ENCODE measurements at places on chromosomes 3 and 15. TPM values are rescaled to one million over a fixed set of nuclear protein-coding genes. Genes with fewer than 3 reads are reported as not detected.

Gene GNAT1
- total RNA-seq = not detected

Gene ITIH1
- 0.22 TPM for total RNA-seq

Gene HDAC11
- 14.9 TPM for total RNA-seq

DNA sequence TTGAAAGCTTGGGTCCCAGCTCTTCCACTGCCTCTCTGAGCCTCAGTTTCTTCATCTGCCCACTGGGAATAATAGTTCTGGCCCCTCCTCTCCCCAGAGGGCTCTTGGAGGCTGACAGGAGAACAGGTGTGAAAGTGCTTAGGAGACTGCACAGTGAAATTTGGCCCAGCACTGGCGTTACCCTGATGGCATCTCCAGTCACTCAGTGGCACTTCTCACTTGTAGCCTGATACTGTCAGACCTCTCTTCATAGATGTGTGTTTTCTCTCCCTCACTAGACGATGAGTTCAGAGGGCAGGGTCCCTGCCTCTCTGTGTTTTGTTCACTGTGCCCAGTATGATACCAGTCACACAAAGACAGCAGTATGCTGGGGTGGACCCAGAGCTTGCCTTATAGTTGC lies 22.2 kb upstream of the IGDCC3 start:
- DNase-seq = peak; percentile 39
- H3K36me3 ChIP-seq = peaks cover 49% of the 10 kb centered on the region
- peaks cover 40% of the 10 kb centered on the region for H3K4me1 ChIP-seq
- H3K4me3 ChIP-seq = no peak overlapping the region
- peaks cover 20% of the 10 kb centered on the region for H3K27me3 ChIP-seq
- H3K27ac ChIP-seq = peak overlapping the region; percentile 56

- no peaks in the 10 kb centered on the region for H3K27me3 ChIP-seq
- H3K4me1 ChIP-seq = peaks cover 26% of the 10 kb centered on the region
- no peak overlapping the region for H3K4me3 ChIP-seq
- H3K27ac ChIP-seq = peak overlapping the region; percentile 59
- H3K36me3 ChIP-seq = no peaks in the 10 kb centered on the region
These were observed 136.9 kb downstream of the THSD4 start for GRCh38 chr15:71252044-71252739.

DNA sequence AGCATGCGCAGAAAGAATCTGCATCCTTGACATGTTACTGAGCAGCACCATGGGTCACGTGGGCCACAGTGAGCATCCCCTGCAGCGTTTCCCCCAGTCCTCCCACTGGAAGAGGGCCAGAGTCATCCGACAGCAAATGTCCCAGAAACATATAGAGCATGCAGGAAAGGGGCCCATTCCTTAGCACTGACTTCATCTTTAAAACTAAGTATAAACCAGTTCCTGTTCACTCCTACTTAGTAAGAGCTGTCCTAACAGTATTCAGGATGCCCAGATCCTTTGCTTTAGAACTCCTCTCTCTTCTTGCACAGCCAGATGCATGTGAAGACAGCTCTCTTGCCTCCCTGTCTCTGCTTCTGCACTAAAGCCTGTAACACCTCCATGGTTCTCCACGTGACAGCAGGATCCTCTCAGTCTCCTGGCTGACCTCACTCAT lies 79.3 kb upstream of the OXTR start:
- H3K4me3 ChIP-seq = no peak overlapping the region
- no peak overlapping the region for H3K27ac ChIP-seq
- no peaks in the 10 kb centered on the region for H3K27me3 ChIP-seq
- no peaks in the 10 kb centered on the region for H3K36me3 ChIP-seq

DNA sequence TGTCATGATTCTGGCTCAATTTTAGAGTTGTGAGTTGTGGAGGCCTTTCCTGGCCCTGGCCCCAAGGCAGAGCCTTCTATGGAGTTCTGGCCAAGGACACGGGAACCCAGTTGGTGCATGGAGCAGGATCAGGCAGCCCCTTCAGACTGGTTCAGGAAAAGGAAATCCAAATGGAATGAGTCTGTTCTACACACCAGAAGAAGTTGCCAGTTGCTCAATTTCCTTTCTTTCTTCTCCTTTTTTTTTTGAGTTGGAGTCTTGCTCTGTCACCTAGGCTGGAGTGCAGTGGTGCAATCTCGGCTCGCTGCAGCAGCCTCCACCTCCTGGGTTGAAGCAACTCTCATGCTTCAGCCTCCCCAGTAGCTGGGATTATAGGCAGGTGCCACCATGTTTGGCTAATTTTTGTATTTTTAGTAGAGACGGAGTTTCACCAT lies 28.9 kb upstream of the BHLHE40 start:
- H3K36me3 ChIP-seq = no peaks in the 10 kb centered on the region
- no peaks in the 10 kb centered on the region for H3K27me3 ChIP-seq
- no peaks in the 10 kb centered on the region for H3K4me1 ChIP-seq
- no peak overlapping the region for H3K4me3 ChIP-seq

- H3K4me3 ChIP-seq = no peak overlapping the region
- H3K4me1 ChIP-seq = no peaks in the 10 kb centered on the region
- no peak overlapping the region for H3K27ac ChIP-seq
- H3K36me3 ChIP-seq = no peaks in the 10 kb centered on the region
These were observed 667.4 kb downstream of the ROBO2 start for GRCh38 chr3:77707281-77707680.

DNA sequence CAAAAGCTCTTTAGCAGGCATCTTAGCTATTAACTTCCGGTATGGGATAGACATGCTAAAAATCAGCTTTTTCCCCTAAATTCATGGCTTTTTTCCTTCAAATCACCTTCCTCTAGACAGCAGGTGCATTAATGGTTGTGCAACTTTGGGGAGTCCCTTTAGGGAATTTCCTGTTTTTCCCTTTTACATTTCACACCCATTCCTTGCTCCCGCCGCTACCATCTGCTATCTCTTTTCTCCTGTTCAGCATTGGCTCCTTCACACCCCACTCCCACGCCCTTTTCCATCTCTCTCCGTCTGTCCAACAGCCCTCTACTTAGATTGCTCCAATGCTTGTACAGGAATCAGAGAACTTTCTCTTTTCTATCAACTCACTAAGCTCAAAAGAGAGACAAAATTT lies 43.4 kb downstream of the FEZF2 start:
- no peak for DNase-seq
- H3K27me3 ChIP-seq = no peaks in the 10 kb centered on the region
- H3K36me3 ChIP-seq = no peaks in the 10 kb centered on the region
- H3K4me1 ChIP-seq = no peaks in the 10 kb centered on the region
- no peak overlapping the region for H3K27ac ChIP-seq
- no peak overlapping the region for H3K4me3 ChIP-seq

DNA sequence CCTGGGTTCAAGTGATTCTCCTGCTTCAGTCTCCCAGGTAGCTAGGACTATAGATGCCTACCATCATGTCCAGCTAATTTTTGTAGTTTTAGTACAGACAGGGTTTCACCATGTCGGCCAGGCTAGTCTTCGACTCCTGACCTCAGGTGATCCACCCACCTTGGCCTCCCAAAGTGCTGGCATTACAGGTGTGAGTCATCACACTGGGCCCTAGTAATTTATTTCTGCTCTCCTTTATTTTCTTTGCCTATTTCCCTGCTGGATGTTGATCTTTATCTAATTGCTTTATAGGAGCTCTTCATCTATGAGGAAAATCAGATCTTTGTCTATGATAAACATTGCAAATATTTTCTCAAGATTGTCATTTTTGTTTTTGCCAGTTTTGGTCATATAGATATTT lies 31.7 kb downstream of the UQCC5 start:
- H3K4me3 ChIP-seq = no peak overlapping the region
- no peaks in the 10 kb centered on the region for H3K4me1 ChIP-seq
- H3K36me3 ChIP-seq = peaks cover 11% of the 10 kb centered on the region
- no peaks in the 10 kb centered on the region for H3K27me3 ChIP-seq
- no peak for DNase-seq
- H3K27ac ChIP-seq = no peak overlapping the region

GRCh38 chr15:31336593-31337295 lies 10.1 kb downstream of the KLF13 start:
- no peak for DNase-seq
- no peaks in the 10 kb centered on the region for H3K27me3 ChIP-seq
- H3K4me1 ChIP-seq = peaks cover 65% of the 10 kb centered on the region
- H3K4me3 ChIP-seq = no peak overlapping the region

DNA sequence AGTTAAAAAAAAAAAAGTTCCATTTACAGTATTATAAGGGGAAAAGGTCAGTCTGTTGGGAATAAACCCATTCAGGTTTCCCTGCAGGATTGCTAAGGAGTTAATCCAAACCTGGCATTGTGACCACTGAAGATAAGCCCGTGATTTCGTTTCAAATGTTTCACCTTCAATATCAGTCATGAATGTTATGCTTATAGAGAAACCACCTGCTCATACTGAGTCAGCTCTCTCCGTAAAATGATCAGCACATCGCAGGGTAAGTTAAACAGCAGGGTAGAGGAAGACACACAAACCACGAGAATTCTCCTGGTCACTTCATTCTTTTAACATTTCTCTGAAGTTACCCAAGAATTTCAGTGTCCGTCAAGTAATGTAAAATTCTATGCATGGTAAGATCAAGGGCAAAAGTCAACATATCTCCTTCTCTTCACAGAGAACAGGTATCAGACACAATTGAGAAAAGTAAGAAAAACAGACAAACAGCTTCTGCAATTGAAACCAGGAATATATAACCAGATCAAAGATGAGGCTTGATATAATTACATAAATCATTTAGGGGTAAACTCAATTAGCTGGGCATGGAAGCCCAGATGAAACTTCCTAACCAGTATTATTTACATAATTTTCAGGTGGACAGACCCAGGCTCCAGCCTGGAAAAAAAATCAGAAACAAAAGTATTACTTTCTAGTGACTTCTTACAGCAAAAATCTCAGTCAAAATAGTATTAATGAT lies 67.6 kb upstream of the ARHGEF3 start:
- H3K4me3 ChIP-seq = no peak overlapping the region
- H3K27ac ChIP-seq = no peak overlapping the region
- no peaks in the 10 kb centered on the region for H3K4me1 ChIP-seq
- no peaks in the 10 kb centered on the region for H3K36me3 ChIP-seq
- H3K27me3 ChIP-seq = no peaks in the 10 kb centered on the region

DNA sequence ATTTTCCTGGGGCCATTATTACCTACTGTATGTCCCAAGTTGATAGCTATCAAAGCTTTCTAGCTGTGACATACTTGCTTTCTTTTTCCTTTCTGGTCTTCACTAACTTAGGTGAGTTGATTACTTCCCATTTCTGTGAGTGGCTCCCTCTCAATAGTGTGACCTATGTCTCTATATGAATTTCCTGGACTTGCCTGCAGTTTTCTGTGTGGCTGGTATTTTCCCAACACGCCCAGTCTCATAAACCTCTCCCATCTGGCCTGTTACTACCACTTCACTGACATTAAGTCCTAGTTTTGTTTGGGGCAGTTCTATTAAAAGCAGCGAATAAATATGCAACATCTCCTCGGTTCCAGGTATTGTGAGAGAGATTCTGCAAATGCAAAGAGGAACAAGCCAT lies 671.2 kb downstream of the SI start:
- H3K27ac ChIP-seq = no peak overlapping the region
- H3K36me3 ChIP-seq = no peaks in the 10 kb centered on the region
- H3K27me3 ChIP-seq = no peaks in the 10 kb centered on the region

DNA sequence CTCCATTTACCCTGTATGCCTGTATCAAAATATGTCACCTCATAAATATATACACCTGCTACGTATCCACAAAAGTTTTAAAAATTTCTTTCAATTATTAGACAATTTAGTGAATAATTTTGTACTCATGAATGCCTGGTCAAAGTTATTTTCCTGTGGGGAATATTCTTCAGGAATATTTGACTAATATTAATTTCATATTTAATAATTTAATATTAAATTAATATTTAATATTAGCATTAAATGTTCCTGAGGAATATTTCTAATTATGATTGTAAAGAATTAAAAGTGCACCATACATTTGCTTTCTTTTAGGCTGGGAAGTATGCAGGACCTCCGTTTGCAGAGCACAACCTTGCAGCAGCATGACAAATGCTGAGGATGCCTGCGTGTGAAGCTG lies 422.7 kb downstream of the C3orf38 start:
- no peaks in the 10 kb centered on the region for H3K36me3 ChIP-seq
- H3K27me3 ChIP-seq = no peaks in the 10 kb centered on the region
- no peak overlapping the region for H3K4me3 ChIP-seq
- no peaks in the 10 kb centered on the region for H3K4me1 ChIP-seq

GRCh38 chr3:56930706-56931105 lies 129.0 kb upstream of the ARHGEF3 start:
- H3K4me3 ChIP-seq = no peak overlapping the region
- no peak for DNase-seq
- H3K36me3 ChIP-seq = no peaks in the 10 kb centered on the region
- H3K4me1 ChIP-seq = peaks cover 27% of the 10 kb centered on the region
- H3K27me3 ChIP-seq = no peaks in the 10 kb centered on the region
